ENCODE measurements at places on chromosomes 11 and 22.

DNA sequence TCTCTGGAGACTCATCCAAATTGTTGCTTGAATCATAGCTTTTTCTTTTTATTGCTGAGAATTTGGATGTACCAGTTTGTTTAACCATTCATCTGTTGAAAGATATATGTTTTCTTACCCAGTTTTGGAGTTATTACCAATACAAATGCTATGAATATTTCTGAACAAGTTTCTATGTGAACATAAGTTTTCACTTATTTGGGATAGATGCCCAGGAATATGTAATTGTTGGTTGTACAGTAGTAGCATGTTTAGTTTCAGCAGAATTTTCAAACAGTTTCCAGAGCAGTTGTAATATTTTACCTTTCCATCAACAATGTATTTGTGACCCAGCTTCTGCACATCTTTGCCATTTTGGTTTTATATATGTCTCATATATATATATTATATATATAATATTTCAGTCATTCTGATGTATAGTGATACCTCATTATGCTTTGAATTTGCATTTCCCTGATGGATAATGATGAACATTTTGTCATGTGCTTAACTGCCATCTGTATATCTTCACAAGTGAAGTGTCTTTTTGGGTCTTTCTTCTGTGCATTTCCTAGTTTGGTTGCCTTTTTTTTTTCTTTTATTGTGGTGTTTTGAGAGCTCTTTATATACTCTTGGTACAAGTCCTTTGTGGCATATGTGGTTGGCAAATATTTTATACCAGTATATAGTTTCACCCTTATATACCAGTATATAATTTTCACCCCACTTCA lies 118.8 kb downstream of the LUZP2 start:
- DNase-seq, result no peak

GRCh38 chr11:88327462-88328143 lies 9.9 kb downstream of the CTSC start:
- DNase-seq, result no peak

- no peak for DNase-seq
Observed at GRCh38 chr11:110071197-110071596, 22.0 kb upstream of the ZC3H12C start.

DNA sequence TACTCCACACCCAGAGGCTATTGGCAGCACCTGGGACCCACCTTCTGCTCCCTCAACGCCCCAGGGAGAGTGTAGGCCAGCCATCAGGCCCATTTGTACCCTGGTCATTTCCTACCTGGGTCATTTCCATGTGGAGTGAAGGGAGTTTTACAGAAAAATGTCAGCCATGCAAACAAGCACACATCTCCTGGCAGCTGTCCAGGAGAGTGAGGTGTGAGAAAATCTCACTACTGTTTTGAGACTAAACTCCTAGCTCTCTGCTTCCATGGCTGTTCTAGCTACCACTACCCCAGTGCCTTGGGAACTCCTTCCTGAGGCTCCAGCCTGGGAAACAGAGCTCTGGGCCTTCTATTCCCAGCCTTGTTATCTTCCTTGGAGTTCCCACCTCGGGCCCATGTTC lies 2.8 kb upstream of the TMPRSS13 start:
- DNase-seq, result no peak

DNA sequence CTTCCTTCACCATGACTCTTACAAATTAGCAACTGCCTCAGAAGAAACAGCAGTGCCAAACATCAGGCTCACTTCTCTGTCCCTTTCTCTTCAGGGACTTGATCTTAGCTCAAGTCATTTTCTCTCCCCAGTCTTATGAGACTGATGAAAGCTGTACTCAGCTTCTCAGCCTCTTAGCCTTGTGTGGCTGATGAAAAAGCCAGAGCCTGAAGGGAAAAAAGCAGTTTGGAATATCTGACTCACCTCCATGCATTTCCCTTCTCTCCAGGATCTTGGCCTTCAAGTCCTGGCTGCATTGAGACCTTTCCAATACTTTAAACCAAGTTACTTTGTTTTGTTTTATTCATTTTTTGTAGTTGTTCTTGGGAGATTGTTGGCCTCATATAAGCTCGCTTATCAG lies 195.9 kb downstream of the SPON1 start:
- DNase-seq, result no peak

GRCh38 chr11:75813124-75813523 lies 1.9 kb upstream of the UVRAG start:
- no peak for DNase-seq

DNA sequence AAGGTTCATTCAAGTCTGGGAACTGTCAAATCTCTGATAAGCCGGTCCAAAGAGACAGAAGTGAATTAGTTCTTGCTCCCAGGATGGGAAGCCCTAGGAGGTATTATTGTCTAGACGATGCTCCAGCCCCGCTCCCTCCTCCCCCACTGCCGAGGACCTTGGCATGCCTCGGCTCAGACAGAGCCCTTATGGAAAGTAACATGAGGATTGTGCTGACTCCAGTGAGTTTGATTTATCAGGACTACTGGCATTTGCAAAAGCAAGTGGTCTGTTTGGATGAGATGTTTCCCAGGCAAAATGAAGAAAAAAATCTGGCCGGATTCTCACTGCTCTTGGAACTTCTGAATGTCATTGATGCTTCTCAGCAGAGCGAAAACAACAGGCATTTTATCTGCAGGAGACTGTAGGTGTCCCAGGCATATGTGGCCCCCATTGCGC lies 341.0 kb downstream of the ETS1 start:
- no peak for DNase-seq

DNA sequence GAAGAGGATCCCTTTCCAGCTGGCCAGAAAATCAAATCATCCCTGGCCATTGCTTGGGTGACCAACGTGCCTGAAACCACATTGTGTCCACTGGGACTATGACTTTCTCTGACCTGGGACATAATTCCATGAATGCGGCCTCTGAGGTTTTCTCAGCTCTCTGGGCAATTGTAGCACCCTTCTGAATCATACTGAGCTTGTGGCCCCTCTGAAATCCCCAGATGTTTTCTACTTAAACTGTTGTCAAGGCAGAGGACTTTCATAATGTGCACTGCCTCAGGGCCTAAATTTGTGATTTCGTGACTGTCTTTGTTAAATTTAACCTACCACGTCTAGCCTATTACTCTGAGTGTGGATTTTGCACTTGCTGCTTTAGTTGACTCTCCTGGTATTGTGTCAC lies 321.1 kb upstream of the PLET1 start:
- DNase-seq, result no peak

DNA sequence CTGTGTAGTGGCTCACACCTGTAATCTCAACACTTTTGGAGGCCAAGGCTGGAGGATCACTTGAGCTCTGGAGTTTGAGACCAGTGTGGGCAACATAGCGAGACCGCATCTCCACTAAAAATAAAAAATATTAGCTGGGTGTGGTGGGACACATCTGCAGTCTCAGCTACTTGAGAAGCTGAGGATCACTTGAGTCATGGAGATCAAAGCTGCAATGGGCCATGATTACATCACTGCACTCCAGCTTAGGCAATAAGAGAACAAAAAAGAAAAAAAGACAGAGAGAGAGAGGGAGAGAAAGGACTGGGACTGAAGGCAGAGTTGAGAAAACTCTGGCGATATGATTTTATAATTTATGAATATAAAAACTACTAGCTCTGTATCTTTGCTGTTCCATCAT lies 473.1 kb downstream of the LRRC4C start:
- no peak for DNase-seq

GRCh38 chr11:3108183-3108721 lies 51.0 kb upstream of the CARS1 start:
- no peak for DNase-seq

DNA sequence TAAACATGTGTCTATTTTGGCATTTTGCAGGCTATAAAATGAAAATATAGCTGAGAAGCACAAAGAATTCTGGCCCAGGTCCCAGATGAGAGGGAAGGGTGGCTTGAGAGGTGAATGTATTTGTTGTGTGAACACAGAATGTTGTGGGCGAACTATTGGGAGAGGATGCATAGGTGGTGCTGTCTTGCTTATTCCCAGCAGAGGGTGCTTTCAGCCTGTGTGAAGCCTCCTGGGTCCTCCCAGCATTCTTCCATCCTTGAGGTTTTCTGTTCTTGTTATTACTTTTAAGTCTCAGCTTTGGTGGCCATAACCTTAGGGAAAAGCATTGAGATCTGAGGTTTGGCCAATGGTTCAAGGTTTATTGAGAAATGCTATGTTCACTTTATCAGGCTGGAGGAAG lies 108.7 kb upstream of the SNX19 start:
- no peak for DNase-seq

DNA sequence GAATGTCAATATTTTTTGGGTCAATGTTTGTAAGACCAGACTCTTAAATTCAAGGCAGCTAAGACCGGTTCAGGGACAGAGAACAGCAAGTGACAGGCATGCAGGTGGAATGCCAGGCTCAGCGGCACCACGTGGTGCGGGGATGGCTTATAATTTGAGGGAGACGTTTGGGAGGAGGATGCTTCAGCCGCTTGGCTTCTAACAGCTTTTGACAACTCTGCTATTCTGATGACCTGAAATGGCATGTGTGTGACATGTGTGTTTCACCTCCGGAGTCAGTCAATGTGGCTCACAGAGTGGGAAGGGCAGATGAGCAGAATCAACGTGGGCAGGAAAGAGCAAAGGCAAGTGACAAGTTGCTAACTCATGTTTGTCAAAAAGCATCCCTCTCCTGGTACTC lies 228.3 kb downstream of the KIRREL3 start:
- no peak for DNase-seq

GRCh38 chr11:106327134-106327533 lies 249.7 kb downstream of the AASDHPPT start:
- DNase-seq, result no peak

GRCh38 chr11:95923439-95923727 lies 524 bp downstream of the MTMR2 start:
- no peak for DNase-seq

DNA sequence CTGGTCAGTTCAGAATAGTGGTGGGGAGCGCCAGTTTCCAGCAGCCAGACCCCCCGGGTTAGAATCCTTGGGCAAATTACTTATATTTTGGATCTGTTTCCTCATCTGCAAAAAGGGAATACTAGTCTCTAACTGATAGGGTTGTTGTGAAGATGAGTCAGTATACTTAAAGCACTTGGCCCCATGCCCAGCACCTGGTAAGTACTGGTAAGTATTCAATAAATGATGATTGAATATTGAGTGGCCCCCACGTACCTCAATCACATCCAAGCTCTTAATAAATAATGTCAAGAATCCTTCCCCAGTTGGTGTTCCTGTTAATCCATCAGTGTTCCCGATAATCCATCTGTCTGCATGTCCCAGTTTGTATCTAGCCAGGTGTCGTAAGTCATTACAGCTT lies 12.1 kb downstream of the ACP2 start:
- DNase-seq, result no peak

All from stimulated activated CD8-positive, alpha-beta memory T cell treated with anti-CD3 and anti-CD28 coated beads, Interleukin-4, amount 100 ng/mL, for 4 hours (primary cell).